Esophagus squamous epithelium (tissue), 5 donors: ENCODE measurements at places on chromosomes 13 and 19.
A peak's percentile ranks its signal among the peaks of the same experiment; 100 is the strongest.

GRCh38 chr13:77329133-77329910 lies 2.4 kb upstream of the MYCBP2 start:
- peak; percentile 65 for DNase-seq

DNA sequence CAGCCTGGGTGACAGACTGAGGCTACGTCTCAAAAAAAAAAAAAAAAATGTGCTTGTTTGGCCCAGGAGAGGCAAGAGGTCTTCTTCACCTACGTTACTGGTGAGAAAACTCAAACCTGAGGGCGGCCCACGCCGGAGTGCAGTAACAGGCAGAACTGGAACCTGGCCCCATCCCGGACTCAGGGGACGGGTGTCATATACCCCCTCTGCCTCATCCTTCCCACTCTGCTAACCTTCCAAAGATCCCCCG lies 414 bp upstream of the ADAT3 start:
- no peak for DNase-seq

DNA sequence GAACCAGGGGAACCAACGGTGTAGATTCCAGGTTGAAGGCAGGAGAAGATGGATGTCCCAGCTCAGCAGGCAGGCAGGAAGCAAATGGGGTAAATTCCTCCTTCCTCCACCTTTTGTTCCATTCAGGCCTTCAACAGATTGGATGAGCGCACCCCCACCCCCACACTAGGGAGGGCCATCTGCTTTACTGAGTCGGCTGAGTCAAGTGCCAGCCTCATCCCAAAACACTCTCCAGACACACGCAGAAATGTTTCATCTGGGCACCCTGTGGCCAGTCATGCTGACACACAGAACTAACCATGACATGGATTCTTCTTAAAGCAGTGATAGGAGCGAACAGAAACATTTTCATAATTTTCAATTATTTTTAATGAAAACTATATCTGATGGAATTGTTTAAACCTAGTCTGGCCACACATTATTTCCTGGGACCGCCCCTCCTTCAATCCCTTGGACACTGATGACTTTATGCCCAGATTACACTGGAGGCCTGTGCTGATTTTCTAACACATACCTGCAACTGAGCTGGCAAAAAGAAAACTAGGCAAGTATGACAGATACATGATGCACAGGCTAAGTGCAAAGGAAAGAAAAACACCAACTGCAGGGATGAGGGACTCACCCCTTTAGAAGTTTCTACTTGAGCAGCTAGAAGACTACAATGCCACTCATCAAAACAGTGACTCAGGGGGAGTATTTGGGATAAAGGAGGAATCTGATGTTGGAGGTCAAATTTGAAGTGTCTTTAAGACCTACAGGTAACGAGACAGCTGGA lies 154.2 kb downstream of the TNFRSF19 start:
- no peak for DNase-seq

- DNase-seq, result no peak
Measured at GRCh38 chr13:33514362-33514761, 228.8 kb upstream of the STARD13 start.

DNA sequence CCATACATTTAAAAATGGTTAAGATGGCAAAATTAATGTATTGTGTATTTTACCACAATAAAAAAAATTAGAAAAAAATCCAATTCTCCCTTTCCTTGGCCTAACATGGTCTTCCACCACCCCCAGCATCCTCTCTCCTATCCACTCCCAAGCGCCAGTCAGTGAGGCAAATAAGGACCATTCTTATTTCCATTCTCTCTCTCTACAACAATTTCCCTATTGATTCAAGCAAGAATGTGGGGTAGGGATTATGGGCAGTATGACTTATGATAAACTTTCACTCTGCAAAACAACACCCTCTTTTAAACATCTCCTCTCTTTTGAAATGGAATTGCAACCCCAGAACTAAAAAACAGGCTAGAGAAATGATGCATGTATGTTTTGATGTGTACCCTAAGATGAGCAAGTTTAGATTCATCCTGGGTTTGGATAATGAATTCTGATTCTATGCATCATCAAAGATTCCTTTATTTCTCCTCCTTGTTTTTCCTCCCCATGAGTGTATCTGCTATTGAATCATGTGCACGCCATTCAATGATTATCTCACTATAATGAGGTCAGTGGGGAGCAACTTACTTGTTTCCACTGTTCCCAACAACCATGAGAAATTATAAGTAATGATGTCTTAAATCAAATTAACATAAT lies 3.5 kb downstream of the STARD13 start:
- DNase-seq, result no peak

DNA sequence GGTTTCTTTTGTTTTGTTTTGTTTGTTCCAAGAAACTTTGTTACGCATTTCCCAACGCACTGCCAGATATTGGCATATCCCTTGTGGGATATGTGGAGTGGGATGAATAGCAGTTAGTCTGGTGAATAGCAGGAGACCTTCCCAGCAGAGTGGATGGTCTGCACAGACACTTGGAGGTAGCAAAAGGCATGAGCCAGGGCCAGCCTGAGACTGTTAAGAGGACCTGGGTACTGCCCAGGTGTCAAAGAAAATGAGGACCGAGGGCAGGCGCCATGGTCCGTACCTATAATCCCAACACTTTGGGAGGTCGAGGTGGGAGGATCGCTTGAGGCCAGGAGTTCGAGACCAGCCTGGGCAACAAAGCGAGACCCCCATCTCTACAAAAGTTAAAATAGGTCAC lies 13.5 kb upstream of the PDCD5 start:
- no peak for DNase-seq

DNA sequence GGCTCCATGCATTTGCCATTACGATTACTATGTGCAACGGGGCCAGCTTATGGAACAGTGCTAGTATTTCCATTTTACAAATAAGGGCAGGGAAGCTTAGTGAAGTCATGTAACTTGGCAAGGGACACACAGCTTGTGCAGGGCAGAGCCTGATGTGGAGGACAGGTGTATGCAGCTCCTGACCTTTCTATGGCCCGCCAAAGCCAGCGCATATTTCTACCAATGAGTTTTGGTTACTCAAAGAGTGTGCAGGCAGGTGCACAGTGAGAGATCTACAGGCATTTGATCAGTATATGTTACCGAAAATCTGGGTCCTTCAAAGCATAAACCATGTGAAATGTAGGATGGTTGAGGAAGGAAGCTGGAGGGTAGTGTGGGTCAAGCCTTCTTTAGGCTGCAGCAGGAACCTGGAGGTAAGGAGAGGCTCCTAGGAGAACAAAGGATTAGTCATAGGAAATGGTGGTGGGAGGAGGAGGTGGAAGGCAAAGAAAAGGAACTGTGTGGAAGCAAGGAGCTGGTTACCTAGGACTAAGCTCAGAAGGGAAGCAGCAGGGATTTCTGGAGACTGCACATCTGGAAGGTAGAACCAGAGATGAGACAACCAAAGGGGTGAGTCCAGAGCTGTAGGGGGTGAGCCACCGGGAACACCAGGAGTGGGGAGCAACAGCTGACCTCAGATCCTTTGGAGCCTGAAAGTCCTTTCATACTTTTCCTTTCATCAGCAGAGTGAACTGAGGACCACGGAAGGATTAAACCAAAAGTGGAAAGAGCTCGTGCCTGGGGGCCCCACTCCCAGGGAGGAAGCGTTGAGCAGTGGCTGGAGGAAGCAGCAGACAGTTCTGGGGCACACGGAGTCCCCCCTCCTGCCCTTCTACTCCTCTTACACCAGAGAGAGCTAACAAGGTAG lies 4.2 kb upstream of the PDX1 start:
- no peak for DNase-seq

DNA sequence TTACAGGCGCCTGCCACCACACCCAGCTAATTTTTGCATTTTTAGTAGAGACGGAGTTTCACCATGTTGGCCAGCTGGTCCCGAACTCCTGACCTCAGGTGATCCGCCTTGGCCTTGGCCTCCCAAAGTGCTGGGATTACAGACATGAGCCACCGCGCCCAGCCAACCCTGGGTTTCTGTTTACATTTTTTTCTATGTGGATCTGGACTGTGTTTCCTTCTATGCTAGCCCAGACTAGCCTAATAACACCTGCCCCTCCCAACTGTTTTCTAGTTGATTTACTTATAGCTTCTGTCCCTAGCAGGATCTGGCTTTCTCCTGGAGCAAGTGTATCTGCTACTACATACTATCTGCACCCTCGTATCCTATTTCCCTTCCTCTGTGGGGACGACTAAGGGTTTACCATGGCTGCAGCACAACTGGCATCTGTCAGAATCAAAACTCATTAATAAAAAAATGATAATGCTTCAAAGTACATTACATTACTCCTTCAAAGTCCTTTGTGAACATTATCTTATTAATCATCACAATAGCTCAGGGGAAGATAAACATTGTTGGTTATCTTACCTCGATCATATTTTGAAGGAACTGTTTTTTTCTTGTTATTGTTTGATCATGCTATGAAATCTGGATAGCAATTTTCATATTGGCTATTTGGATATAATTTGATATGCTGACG lies 228.3 kb downstream of the KLF5 start:
- no peak for DNase-seq

DNA sequence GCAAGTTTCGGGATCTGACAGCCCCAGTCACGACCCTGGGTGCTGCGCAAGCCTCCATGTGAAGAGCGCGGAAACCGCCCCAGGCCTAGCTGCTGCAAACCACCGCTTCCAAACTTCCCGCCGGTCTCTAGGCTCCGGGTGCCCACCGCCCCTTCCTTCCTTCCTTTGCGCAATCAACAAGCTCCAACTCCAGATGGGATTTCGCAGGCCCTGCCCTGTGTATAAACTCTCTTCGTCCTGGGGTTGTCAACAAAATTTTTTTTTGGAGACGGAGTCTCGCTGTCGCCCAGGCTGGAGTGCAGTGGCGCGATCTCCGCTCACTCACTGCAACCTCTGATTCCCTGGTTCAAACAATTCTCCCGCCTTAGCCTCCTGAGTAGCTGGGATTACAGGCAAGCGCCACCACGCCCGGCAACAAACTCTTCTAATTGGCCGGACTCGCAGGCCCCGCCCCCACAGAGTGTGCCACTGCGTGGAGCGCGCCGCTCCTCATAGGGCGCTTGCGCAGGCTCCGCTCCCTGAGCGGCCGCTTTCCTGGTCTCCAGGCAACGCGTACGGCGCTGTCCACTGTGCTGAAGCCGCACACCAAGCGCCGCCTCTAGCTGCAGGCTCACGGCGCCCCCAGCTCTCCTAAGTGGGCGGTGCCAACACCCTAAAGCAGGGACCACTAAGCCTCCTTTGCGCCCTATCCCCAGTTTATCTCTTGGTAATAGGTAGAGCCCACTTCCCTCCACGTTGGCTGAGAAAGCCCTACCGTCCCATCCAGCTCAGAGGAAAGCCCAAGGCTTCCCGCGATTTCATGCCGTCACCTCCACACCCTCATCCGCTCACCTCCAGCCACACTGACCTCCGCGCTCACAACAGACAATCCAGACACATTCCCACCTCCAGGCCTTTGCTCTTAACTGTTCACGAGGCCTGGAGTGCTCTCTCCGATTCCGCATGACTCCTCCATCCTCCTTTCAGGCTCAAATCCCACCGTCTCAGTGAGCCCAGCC lies 5.5 kb upstream of the QTRT1 start:
- peak; percentile 43 for DNase-seq

DNA sequence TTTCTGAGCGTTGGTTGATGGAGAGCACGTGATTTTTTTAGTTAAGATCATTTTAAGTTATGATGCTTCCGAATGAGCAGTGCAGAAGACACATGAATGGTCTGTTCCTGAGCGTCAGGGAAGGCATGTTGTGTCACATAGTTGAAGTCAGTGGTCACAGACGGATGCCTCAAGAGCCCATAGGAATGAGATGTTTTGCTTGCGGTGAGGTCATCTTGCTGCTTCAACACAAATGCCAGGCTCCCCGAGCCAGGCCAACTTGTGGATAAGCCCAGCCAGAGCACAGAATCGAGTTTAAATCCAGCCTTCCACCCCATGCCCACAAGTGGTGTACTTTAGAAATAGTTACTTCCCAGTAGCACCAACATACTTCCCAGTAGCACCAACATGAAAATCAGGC lies 5.4 kb downstream of the UPF3A start:
- no peak for DNase-seq

DNA sequence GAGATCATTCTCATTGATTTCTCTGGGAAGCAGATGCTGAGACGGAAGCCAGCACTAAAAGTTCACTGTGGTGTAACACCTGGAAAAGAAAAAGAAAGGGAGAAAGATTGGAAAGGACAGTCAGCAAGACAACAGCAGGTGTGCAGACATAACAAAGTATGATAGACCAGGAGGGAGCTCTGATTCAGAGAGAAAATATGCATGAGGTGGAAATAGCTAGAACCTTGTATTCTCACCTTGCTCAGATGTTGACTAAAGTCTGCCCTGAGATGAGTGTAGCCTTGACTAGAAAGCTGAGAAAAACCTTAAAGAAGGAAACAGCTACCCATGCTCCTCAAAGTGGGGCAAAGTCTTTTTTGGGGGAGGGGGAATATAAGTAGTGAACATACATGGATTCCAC lies 1711.8 kb downstream of the EFNB2 start:
- no peak for DNase-seq
